ENCODE measurements at places on chromosomes 2 and 18.

GRCh38 chr18:35983147-35983546, 10.7 kb downstream of the RMP24 start:
- no peak for DNase-seq

DNA sequence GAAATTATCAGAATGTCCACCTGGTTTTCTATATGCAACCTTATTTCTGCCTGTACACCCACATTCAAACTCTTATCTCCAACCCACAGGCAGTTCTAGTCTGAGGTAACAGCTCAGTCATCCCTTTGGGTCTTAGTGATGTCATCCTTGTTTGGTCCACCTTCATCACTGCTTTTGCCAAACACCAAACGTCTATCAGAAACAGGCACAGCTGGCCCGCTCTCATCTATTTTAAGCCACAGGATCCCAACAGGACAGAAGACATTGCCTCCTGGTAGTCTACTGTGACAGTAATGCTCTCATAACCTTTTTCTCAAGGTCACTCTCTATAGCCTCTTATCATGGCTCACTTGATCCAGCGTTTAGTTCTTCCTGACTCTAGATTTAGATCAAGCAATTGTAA, 99.0 kb upstream of the CHAC2 start:
- no peak for DNase-seq

GRCh38 chr2:51723691-51724090, 691.8 kb upstream of the NRXN1 start:
- DNase-seq, result no peak

DNA sequence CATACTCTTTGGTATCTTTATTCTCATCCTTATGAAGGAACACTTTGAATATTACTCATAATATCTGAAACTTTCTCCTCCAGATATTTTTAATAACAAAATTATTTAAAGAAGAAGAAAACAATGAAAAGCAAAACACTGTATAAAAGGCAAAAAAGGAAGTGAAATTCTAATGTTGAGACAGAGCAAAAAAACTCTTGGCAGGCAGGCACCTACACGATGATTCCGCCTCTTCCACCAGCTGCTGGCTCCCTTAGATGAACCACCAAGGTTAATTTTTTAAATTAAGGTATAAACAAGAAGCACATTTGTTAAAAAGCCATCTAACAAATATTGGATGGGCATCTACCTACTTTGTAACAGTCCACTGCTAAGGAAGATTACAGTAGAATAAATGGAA, 434.7 kb downstream of the EPHA4 start:
- no peak for DNase-seq

GRCh38 chr2:15737314-15738224, 145.9 kb downstream of the DDX1 start:
- DNase-seq, result no peak

DNA sequence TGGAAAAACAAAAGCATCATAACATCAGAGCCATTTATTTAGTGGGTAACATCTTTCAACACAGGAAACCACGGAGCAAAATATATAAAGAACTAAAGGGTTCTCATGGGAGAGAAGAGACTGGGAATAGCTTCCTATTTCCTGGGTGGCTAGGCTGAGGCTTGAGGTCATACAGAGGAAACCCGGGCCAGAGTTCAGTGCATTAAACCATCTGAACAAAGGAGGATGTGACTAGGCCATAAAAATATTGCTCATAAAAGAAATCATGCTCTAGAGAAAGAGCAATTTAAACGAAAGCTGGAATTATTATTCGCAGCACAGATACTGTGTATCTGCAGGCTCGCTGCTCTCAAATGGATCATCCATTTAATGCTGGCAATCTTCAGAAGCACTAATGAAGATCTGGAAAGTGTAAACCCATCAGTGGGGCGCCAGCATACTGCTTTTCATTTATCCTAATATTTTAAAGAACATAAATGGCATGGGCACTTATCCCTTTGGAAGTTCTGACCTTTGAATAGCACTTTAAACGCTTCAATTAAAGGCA, 83.3 kb downstream of the GALNT14 start:
- DNase-seq, result no peak

GRCh38 chr18:7601246-7601615, 34.1 kb downstream of the PTPRM start:
- DNase-seq, result no peak

GRCh38 chr2:125596612-125597011, 1059.3 kb upstream of the GYPC start:
- DNase-seq, result no peak

- no peak for DNase-seq
Observed at GRCh38 chr18:24630346-24630880, 170.0 kb downstream of the HRH4 start.

GRCh38 chr2:192119536-192119935, 75.2 kb downstream of the TMEFF2 start:
- DNase-seq, result no peak

DNA sequence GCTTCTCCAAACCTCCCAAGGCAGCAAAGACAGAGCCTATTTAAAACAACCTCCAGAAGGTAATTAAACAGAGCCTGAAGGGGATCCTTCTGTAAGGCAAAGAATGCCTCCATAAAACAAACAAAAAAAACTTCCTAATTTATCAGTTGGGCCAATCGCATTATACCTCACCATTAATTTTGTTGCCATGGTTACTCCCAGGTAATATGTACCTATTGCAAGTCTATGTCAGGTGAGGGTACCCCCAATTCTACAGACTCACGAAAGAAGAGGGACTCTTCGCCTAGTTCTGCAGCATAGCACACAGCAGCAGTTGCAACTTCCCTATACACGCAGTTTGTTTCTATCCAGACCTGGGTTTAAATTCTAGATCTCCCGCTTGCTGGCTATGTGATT, 38.8 kb downstream of the SFXN5 start:
- no peak for DNase-seq

GRCh38 chr2:235240574-235240973, 253.3 kb upstream of the AGAP1 start:
- DNase-seq, result no peak

DNA sequence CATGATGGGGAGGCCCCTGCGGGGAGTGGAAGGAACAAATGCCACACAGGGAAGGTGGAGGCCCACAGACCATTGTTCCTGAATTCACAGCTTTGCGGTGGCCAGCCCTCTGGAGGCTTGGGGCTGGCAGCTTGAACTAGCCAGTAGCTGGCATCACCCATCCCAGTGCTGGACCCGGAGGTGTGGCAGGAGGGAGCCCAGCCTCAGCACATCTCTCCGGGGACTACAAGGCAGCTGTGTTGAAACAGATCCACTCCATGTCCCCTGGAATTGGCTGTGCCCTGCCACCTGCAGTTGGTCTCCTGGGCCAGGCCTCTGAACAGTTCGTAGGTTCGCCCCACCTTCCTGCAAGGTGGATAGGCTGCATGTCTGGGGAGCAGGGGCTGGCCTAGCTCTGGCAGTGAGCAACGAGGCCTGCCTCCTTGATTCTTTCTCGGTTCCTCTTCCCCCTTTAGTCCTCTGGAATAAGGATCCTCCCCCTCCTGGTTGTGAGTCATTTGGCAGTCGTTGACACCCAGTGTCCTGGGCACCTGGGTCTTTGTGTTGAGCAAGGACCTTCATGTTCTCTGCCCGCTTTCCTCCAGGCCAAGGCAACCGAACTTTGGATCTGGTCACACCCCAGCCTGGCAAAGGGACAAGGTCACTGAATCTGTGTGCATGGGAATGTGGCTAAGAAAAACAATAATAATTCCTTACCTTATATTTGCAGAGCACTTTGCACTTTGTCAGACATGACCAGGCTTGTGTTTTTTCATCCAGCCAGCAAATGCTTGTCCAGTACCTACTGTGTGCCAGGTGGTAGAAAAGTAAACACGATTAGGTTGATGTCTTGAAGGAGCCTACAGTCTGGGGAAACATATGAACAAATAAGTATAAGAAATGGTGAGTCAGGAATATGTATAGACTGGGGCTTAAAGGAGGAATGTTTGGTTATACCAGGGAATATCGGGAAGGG, 55.0 kb upstream of the MCFD2 start:
- peak; percentile 59 for DNase-seq

DNA sequence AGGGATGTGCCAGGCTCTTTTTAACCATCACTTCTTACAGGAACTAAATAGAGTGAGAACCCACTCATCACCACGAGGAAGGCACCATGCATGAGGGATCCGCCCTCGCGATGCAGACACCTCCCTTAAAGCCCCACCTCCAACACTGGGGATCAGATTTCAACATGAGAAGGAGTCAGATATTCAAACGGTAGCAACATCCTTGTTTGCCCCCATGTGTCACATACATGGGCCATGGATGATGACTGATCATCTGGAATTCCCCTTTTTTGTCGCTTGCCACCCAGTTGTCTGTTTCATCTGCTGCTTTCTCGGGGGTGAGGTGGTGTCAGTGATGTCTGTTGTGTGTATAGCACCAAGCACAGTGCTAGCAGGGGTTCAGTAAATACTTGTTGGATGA, 57.9 kb downstream of the NCK2 start:
- DNase-seq, result peak; percentile 66

Measured in bone marrow (tissue), 2 donors.